ENCODE measurements at places on chromosomes 7 and 10.

DNA sequence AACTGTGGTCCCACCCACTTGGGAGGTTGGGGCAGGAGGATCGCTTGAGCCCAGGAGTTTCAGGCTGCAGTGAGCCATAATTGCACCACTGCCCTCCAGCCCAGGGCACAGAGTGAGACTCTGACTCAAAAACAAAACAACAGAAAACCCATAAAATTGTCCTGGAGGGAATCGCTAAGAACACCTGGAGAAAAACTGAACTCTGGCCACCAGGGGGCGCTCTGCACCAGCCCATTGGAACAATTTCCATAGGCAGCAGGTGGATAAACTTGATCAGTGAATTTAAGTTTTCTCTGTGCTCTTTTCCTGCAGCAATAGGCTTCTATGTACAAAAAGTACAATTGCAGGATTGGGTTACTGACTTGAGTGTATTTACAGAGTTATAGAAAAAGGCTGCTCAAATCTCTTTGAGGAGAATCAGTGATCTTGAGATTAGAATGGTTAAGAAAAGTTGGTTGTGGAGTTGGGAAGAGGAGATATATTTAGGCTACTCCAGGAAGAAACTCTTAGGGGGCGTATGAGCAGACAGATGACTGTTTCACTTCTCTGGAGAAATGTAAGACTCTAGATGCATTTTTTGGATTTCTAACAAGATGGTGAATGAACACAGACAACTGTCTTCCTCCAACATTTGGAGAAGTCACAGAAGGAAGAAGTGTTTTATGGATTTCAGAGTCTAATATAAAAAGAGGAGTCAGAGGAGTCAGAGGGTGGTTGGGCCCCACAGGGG lies 274.9 kb upstream of the GALNT17 start:
- peak; percentile 63 for DNase-seq

DNA sequence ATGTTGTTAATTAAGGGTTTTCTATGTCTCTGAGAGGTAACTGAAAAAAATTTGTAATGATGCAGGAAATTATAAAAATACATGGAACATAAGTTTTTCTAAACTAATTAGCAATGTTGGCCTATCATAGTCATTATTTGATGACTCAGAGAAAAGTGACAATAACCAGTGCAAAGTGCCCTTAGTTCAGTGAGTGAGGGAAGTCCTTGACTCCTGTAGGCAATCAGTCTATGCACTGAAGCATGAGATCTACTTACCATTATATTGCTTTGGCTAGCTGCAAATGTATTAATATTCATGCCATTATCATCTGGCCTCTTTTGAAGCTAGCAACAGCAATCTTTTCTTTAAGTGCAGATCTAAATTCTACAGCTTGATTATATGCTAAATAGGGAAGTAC lies 40.6 kb downstream of the CCDC172 start:
- no peak for DNase-seq

DNA sequence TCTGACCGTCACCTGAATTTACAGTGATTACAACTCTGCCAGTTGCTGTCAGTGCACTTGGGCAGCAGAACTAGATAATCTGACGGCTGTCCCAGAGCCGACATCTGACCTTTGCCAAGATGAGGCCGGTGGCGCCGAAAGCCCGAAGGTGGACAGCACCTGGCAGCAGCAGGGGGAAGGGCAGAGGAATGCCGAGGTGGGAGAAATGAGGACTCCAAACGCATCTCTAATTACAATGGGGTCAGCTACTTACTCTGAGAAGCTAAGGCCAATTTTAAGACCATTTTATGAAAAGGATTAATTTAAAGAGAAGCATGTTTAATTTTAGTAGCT lies 33.8 kb downstream of the TRIM8 start:
- no peak for DNase-seq

- no peak for DNase-seq
Observed at GRCh38 chr10:122931088-122931906, 20.9 kb downstream of the FAM24A start.

- no peak for DNase-seq
Observed at GRCh38 chr7:7109934-7110333, 72.4 kb upstream of the C1GALT1 start.

DNA sequence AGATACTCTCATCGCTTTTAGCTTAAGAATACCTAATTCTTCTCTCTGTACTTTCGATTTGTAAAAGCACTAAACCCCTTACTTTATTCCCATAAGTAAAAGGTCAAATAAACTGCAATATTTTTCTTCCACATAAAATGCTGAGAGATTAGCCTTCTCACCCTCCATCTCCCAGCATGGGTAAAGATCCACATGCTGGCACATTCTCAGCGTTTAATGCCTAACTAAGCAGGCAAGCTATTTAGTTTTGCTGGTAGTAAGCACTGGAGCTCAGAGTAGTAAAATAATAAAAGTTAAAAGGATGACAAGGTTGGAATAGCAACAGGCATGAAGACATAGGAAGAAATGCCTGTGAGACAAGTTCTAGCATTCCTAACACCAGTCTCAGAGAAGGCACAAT lies 65.9 kb upstream of the NEBL start:
- no peak for DNase-seq

DNA sequence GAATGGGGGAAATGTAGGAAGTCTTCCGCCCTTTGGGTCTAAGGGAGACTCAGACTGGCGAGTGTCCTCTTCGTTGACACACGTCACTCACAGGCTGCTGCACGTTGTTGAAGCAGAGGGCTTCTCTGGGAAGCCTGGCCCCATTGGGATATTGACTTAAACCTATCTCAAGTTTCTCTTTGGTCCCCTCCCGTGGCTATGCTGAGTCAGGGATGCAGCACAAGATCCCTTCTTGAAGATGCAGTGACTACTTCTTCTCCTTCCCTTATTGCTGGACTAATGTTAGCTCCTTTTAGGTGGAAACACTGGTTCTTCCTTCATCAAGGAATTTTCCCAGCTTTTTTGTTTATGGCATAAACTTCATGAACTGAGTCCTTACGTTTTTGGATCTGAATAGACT lies 89.8 kb upstream of the CCDC71L start:
- DNase-seq, result no peak

- no peak for DNase-seq
Observed at GRCh38 chr7:117458977-117459583, 20.7 kb upstream of the CFTR start.

DNA sequence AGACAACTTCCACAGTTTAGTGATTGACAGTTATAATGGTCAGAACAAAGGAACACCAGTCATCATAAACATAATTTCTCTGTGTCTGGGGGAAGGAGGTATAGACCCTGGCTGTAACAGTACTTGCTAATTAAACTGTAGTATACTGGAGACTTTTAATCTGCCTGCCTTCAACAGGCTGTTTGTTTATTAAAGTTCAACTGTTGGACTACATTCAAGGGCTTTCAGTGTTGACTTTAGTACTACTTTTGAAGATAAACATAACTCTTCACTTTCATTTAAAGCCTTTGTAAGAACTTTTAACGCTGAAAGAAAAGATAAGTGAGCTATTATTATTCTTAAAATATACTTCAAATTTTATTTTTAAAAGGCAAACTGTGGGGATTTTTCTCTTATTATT lies 15.5 kb upstream of the PTTG1IP2 start:
- no peak for DNase-seq

DNA sequence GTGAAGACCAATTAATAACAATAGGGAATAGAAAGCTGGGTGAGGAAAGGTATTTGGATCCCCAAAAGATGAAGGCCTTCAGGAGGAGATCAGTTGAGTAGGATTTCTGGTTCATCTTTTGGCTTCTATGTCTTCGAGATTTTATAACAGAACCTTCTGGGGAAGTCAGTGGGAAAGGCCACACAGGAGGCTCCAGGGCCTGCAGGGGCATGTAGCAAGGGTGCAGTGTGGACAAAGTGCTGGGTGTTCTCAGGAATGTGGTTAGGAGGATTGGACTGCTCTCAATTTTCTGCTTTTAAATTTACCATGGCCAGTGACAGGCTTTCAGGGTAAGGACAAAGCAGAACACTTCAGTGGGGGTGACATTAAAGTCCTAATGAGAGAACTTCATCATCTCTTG lies 378.0 kb downstream of the CCSER2 start:
- DNase-seq, result no peak

- no peak for DNase-seq
Observed at GRCh38 chr10:37812290-37812689, 45.1 kb downstream of the ZNF248 start.

DNA sequence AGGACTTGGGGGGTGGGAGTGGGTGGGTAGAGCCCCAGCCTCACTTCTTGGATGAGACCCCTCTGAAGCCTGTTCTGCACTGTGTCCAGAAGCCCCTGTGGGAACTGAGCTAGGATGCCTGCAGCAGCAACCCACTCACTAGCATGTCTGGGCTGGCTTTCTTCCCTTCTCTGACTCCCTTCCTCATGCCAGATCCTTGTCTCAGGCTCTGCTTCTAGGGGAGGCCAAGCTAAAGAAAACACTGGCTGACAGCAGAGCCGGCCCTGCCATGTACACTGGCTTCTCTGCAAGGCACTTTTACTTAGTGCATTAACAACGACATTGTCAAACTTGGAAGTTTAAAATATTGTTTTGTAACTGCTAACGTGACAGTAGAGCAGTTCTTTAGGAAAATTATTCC lies 50.2 kb downstream of the ARHGAP22 start:
- no peak for DNase-seq

GRCh38 chr7:27106181-27106900 lies 3.9 kb upstream of the HOXA2 start:
- no peak for DNase-seq

DNA sequence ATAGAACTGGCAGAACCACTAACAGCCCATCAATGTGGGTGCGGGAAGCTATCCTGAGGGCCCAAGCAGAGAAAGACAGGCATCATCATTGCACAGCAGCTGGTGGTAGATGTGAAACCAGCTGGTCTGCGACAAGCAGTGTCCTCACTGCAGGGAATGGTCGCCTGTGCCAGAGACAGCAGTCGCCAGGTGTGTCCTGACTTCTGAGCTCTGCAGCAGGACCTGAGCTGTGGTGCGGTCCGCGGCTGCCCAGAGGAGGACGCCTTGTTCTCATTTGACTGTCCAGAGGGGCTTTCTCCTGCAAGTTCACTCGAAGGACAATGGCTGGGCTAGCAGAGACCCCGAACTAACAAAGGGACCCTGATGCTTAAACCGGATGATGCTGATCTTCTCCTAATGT lies 97.4 kb downstream of the LRRC18 start:
- no peak for DNase-seq

- DNase-seq, result no peak
Observed at GRCh38 chr10:12466704-12467305, 117.5 kb downstream of the CAMK1D start.

GRCh38 chr7:113087071-113087998 lies 708 bp upstream of the GPR85 start:
- DNase-seq, result no peak

DNA sequence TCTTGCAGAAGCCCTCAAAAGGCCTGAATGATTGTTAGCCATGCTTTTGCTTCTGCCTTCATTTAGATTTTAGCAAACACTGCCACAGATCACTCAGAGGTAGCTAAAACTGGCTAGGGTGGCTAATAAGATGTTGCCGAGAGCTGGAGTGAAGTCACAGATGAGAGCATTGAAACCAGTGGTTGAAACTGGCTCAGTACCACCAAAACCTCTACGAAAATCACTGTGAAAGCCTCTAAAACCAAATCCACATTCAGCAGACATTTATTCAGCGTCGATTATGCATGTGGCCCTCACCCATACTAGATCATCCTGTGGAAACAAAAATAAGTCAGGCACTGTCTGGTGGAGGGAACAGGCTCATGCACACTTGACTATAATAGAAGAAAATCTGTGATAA lies 50.8 kb downstream of the PIK3CG start:
- DNase-seq, result peak; percentile 64

GRCh38 chr10:33201056-33201780 lies 133.2 kb downstream of the NRP1 start:
- no peak for DNase-seq

DNA sequence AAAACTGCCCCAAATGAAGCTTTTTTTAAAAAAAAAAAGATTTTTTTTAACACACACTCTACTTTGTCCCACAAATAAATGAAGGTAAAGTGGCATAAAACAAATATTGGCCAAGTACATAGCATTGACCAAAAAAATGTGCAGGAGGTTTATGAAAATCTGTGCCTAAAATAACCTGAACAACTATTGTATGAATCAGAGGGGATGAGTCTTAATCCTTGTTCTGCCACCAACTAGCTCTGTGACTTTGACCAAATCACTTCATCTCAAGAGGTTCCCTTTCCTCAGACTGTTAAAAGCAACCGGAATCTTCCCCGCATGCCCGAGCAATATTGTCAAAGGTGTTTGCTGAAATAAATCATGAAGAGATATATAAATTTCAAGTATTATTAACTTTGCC lies 150.4 kb upstream of the NEBL start:
- DNase-seq, result no peak

DNA sequence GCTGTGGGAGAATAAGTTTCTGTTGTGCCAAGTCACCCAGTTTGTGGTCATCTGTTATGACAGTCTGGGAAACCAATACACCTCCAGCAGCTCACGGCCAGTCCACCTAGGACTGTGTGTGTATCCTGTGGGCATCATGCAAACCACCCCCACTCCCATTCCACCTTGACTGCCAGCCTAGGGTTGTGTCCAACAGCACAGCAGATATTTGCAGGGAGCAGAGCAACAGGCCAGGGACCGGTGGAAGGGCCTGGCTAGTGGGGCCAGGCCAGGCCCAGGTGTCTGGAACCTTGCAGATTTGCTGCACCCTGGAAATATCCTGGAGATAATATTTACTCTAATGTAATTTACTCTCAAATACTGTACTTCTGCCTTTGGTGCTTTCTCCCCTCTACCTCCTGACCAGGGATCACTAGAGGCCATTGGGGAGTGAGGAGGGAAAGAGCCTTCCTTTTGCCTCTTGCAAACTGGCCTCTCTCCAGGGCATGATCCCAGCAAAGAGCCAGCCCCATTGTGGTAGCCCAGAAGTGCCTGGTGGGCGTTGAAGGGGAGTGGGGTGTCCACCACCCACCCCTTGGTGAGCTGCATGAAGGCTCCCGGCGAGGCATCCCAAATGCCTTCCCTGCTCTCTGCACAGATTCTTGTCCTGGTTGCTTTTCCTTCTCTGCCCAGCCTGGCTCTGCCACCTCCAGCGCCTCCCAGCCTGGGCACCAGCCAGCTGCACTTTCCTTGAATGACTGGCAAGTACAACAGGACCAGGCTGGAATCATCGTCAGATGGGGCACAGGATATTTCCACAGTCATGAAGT lies 15.2 kb upstream of the TPST1 start:
- no peak for DNase-seq

DNA sequence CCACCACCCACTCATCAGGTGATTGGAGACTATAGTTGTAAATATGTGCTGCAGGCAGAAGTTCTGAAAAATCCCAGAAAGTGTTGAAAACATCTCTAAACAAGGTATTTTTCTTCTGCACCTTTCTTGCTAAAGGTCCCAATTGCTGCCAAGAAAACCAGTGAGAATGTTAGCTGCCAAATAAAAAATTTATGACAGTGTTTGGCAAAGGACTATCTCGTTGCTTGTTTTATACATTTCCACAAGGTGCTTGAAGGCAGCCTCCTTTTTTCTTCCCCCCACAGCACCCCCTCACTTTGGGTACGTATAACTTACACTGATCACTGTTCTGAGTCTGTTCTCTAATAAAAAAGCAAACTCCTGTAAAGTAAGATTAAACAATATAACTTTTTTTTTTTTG lies 158.6 kb upstream of the TCF7L2 start:
- DNase-seq, result no peak

GRCh38 chr7:158443014-158443687 lies 144.5 kb downstream of the PTPRN2 start:
- no peak for DNase-seq

GRCh38 chr10:130463104-130463875 lies 327.1 kb downstream of the GLRX3 start:
- DNase-seq, result peak; percentile 27
